Stimulated activated CD4-positive, alpha-beta T cell treated with anti-CD3 and anti-CD28 coated beads, TNF-alpha, amount 100 ng/mL, for 1 hour (primary cell): ENCODE measurements at places on chromosomes 4 and X.

- no peak for DNase-seq
These were observed 158.0 kb downstream of the REPS2 start for GRCh38 chrX:17104433-17104832.

GRCh38 chrX:73847991-73848390, 285.0 kb downstream of the CHIC1 start:
- no peak for DNase-seq

- DNase-seq: no peak
These were observed 29.2 kb downstream of the P2RY8 start for GRCh38 chrX:1507511-1508463.

GRCh38 chrX:123357941-123358340, 173.9 kb downstream of the GRIA3 start:
- DNase-seq: no peak

GRCh38 chr4:104758574-104758973, 263.9 kb upstream of the CXXC4 start:
- no peak for DNase-seq

GRCh38 chr4:88533937-88534750, 10.6 kb upstream of the PYURF start:
- no peak for DNase-seq

- no peak for DNase-seq
These were observed 15.0 kb upstream of the BCLAF3 start for GRCh38 chrX:20005883-20006282.

DNA sequence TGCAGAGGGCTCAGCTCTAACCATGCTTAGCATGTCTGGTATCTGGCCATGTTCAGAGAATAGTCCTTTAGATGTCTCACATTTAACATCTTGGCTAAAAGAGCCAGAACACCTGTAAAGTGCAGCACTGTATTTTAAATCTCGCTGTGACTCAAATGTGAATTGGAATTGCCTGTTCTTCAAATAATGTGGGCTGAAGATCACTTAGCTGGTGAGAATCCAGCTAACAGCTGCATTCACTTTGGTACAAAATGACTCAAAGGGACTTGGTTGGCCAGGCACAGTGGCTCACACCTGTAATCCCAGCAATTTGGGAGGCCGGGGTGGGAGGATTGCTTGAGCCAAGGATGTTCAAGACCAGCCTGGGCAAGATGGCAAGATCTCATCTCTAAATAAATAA, 63.5 kb upstream of the PLAC8 start:
- DNase-seq: no peak

DNA sequence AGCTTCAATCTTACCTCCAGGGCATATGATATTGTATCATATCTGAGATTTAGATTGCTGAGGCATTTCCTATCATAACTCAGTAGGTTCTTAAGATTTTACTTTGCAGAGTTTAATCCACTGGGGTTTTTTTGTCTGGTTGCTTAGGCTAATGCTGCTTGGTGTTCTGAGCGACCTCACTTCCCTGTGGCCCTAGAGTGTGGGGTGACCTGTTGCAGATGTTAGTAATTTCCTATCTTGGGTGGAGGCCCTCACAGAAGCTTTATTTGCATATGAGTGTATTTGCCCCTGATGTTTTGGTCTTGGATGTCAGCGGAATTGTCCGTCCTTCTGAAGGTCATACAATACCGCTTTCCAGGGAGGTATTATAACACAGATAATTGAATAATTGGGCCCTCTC, 137.1 kb downstream of the NDST3 start:
- DNase-seq: no peak

GRCh38 chr4:81214881-81215868, at the start of gene PRKG2:
Gene PRKG2 (minus strand): TSS chr4:81215222. CDS start chr4:81205047, 10,175 bp downstream.
- no peak for DNase-seq

DNA sequence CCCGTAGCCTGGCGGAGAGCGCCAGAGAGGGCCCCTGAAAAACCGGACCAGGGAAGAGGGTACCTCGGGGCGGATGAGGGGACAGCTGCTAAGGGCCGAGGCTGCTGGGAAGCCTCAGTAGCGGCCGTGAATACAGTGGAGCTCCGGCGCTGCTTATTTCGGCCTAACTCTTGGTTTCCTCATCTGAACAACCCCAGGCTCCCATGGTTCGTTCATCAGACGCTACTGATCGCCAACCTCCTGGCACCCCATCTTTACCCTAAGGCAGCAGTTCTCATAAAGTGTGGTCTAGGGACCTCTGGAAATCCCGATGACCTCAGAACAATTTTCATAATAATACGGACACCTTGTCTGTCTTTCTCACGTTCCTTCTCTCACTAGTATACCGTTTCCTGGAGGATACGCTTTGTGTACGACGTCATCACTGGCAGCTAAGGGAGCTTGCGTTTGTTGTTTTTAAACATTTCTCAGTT, 645 bp upstream of the RAB28 start:
- no peak for DNase-seq

- DNase-seq: no peak
These were observed 30.6 kb downstream of the SUPT20HL2 start for GRCh38 chrX:24283127-24283794.

GRCh38 chrX:102658556-102658955, 7.3 kb downstream of the GPRASP1 start:
- no peak for DNase-seq

DNA sequence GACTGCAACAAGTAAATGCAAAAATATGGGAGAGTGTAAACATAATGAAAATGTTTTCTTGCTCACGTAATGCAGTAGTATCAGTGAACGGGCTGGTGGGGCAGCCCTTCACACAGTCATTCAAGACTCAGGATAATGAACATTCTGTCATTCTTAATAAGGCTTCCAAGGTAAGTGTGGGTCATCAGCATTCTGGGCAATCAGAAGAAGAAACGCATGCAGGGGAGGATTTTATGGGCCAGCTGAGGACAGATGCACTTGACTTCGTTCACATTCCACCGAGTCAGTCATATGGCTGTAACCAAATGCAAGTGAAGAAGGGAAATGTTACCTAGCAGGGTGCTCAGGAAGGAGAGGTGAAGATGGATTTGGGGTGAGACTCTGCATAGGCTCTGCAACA, 68.0 kb upstream of the MAP9 start:
- no peak for DNase-seq

DNA sequence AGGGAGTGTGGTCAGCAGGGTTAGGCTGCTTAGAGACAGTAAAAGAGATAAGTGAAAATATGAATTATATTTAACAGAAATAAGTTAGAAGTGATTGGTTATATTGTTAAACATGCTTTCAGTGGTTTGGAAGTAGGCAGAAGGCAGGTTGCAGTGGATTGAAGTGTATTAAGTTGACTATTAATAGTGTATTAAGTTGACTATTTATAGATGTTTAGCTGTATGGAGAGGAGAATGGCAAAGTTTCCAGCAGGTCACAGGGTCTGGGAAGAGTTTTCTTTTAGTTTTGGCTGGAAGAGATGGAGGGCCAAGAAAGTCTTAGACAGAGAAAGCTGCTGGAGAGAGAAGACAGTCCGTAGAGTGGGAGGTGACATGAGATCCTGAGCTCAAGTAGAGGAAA, 7.9 kb downstream of the SMIM20 start:
- no peak for DNase-seq

GRCh38 chr4:183393446-183393845, 51.0 kb upstream of the CDKN2AIP start:
- DNase-seq: no peak

- no peak for DNase-seq
These were observed 2.7 kb upstream of the XKRX start for GRCh38 chrX:100931218-100931924.

DNA sequence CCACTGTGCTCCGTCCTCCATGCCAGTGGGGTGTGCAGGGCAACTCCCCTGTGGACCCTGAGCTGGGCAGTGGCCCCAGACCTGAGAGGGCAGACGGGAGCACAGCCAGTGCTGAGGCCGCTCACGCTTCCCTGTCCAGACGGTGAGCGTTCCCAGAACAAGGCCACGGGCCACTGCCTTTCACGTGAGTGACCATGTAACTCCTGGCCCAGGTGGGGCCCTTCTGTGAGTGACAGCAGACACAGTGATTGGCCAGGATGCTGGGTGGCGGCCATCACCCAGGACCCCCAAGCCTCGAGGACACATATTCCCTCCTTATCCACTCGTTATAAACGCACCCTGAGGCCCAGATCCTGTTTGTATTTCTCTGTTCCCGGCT, 10.5 kb downstream of the NSG1 start:
- no peak for DNase-seq

- no peak for DNase-seq
These were observed 12.4 kb downstream of the EPGN start for GRCh38 chr4:74320559-74321118.

DNA sequence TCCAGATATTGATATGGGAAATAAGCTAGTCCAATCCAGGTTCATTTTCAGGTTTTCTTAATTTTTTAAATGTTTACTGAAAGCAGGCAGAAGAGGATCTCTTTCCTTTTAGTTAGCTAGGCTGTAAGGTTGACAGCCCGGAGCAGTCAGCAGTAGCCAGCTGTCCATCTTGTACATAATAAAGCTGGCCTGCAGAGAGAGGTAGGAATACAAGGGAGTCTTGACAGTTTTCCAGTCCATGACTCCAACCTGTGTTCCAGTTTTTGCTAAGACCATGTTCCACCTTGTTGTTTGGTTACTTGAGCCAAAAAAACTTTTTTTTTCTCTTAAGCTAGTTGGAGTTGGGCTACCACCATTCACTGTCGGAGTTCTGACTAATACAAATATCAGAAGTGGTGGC, 402.7 kb upstream of the TEX13C start:
- DNase-seq: no peak

GRCh38 chrX:33129607-33130006, 81.7 kb downstream of the DMD start:
- no peak for DNase-seq

GRCh38 chr4:99608417-99608816, 33.8 kb downstream of the MTTP start:
- no peak for DNase-seq

GRCh38 chr4:174521800-174522182, 497 bp downstream of the HPGD start:
- no peak for DNase-seq

- no peak for DNase-seq
These were observed 356.9 kb downstream of the RAB28 start for GRCh38 chr4:13126976-13127910.

- DNase-seq: no peak
These were observed 33.7 kb downstream of the STK32B start for GRCh38 chr4:5084911-5085475.

DNA sequence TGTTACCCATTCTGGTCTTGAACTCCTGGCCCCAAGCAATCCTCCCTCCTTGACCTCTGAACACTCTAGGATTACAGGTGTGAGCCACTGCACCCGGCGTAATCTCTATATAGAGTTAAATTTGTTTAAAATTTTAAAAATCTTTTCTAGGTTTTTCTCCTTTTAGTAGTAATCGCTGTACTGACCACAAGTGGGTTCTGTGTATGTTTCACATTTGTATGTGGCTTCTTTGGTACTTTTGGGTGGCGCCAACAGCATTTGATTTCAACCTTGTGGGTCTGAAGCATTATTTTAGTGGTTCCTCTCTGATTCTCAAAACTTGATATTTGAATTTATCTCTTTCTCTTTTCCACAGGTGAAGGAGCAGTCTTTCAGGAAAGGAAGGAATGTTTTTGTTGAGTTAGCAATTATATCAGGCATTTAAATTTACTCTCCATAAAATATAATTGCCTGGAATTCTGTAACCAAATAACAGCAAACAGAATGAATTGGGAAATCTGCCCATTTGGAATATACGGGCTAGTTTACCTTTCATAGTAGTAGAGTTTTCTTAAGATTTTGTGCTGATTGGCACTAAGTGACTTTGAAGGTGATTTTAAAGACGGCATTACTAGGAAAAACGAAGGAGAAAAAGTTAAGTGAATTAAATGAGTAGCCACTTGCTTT, 29.5 kb downstream of the ARHGAP10 start:
- DNase-seq: no peak

GRCh38 chr4:45693746-45694145, 430.1 kb downstream of the GABRG1 start:
- no peak for DNase-seq

DNA sequence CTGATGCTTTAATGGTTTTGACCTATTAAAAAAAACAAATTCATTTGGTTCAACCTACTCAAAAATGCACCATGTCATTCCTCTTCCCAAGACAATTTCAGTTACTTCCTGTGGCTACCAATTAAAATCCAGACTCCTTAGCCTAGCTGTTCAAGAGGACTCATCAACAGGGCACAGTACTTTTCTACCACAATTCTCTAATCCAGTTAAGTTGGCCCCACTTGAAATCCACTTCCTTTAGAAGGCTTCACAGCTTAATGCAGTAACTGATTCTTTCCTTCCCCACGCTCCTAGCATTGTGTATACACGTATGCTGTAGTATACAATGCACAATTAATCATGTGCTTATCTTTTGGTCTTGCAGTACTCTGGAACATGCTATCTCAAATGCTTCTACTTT, 129.8 kb downstream of the UGT8 start:
- DNase-seq: no peak

GRCh38 chr4:143728166-143728565, 27.7 kb upstream of the FREM3 start:
- DNase-seq: no peak

DNA sequence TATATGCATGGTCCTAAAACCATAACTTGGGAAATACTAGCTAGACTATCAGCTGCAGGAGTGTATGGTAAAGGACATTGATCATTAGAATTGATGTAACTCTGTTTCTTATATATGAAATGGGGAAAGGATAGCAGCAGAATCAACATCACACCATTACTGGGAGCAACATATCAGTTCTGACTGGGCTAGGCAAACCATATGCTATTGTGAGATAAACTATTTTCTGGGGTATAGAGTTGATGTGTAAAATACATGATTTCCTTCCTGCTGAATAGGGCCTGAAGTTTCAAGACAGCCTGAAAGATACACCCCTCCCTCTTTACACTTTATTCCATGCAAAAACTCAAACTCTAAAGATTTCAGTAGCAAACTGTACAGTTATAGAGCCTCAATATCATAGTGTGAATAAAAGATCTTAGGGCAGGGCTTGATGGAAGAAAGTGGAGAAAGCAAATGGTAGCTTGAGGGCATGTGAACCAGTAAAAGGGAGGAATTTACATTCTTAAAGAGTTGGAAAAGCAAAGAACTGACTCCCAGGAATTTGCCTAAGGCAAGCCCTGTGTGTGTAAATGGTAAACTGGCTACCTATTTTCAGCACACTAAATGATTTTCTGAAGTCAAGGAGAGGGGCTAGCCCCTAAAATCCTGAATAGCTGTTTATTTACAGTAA, 404.1 kb downstream of the MAPK10 start:
- DNase-seq: no peak
